BJ (cell line): ENCODE measurements at places on chromosomes 5 and 9. TPM values are rescaled to one million over a fixed set of nuclear protein-coding genes. Genes with fewer than 3 reads are reported as not detected.

- no peak for DNase-seq
Measured at GRCh38 chr5:29853711-29854220, 1339.7 kb upstream of the CDH6 start.

DNA sequence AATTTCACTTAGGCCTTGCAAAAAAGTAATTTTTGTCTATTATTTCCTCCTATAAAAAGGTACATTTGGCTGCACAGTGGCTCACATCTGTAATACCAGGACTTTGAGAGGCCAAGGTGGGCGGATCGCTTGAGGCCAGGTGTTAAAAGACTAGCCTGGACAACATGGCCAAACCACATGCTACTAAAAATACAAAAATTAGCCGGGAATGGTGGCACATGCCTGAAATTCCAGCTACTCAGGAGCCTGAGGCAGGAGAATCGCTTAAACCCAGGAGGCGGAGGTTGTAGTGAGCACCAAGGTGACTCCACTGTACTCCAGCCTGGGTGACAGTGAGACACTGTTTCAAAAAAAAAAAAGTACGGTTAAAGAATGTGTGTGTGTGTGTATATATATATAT lies 15.7 kb downstream of the NUP155 start:
- no peak for DNase-seq

Gene ADAMTS16
- 0.04 and 0.05 TPM in 2 replicates for polyA plus RNA-seq

Gene TAF11L6
- polyA plus RNA-seq: not detected in 2 replicates
